HAP-1 (cell line): ENCODE measurements at places on chromosomes 6 and 20.

DNA sequence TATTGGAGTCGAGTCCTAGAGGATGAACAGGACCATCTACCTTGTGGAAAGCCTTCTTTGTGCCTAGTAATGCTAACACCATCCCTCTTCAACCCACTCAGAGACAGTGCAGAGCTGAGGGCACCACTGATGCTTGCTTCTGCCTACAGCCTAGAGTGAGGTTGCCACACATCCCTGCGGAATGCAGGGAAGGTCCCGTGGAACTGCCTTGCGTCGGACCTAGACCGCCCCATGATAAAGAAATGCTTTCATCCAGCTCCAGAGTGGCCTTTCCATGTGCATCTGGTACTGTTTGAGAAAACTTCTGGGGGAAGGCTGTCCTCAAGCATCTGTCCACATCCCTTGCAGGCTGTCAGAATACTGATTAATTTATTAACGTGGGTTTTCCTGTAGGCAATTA lies 168.4 kb downstream of the PHACTR1 start:
- no peak for DNase-seq

DNA sequence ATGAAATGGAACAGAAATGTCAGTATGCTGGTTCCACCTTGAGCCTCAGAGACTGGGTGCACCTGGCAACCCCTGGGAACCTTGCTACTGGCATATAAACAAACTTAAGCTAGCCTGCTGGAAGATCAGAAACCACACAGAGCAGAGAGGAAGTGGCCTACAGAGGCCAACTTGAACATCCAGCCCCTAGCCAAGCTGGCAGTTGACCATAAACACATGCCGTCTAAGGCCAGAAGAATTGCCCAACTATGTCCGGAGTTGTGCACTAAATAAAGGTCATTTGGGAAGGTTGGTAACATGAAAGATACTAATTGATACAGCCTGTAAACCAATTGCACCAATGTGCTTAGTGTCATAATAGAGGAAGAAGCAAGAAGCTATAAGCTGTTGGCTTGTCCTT lies 266.6 kb upstream of the BTBD3 start:
- no peak for DNase-seq

- DNase-seq: no peak
Observed at GRCh38 chr6:87706187-87706966, 4.3 kb upstream of the AKIRIN2 start.

DNA sequence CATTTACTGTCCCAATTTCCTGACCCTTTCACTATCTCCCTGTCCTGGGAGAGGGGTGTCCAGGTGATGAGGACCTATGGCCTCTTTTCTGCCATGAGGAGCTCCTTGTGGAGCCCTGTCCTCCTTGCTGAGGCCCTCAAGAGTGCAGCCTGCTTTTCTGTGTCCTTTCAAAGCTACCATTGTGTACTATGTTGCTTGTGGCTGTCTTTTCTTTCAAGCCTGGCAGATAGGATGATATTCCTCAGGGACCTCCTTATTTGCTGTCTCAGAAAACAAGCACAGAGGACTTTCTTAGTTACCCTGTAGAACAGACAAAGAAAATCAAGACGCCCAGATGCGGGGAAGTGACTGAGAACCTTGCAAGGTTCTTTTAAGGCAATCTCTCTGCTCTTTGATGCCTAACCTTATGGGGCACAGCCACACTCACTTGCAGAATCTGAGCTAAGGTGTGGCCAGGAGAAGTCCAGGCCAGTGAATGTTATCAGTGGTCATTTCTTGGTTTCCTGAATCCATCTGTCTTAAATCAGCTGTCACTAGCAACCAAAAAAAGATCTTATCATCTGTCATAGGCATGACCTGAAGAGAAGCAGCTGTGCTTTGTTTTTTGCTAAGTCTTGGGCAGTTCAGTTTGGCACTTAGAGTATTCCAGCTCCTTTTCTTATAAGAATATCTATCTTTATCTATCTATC lies 17.2 kb downstream of the CARMIL1 start:
- no peak for DNase-seq

DNA sequence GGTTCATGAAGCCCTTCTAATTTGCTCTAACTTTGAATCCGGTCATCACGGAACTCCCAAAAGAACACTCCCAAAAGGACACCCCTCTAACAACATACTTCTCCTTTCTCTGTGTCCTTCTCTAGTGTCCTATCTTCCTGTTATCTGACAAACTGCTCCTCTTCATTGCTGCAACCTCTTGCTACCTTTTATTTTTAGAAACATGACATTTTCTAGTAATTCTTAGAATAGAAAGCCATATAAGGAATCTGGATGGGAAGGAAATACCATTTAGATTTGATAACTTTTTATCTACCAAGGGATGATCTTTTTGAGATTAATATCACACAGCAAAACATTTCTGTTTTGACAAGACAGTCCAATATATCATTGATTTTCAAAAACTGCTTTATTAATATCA lies 63.1 kb downstream of the COL12A1 start:
- DNase-seq: no peak
